Stromal cell of bone marrow (primary cell): ENCODE measurements at places on chromosomes 1 and 21.

GRCh38 chr1:60149251-60149650, 75.7 kb upstream of the C1orf87 start:
- DNase-seq: no peak

DNA sequence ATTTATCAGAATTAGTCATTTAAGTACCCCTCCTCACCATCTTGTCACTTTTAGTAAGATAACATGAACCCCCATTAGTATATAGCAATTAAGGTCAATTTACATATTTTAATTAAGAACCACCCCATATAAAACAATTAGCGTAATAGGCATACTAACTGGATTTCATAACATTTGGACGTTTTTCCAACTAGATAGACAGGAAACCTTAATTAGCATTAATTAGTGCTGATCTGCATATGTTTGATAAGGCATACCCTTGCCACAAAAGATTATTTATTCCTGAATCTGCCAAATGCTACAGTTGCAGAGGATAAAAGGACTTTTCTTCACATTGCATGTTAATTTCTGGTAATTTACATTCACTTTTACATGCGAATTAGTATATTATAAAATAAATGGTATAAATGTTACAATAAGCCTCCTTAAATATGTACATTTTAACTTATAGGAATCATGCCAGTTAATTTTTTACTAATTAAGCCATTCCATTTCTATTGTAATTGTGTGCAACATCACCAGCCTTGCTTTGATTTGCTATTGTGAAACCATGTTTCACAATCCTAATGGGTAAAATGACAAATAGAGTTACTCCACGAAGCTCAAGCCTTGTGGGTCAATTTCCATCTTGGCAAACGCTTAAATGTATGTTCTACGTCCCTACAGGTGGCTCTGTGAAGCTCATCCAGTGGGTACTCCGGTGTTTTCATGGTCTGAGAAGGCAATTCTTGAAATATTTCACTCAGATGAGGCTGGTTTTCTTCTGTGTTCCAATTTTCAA, 469.6 kb downstream of the DPYD start:
- no peak for DNase-seq

GRCh38 chr1:3740042-3740441, 12.2 kb upstream of the CCDC27 start:
- DNase-seq: no peak

GRCh38 chr1:200867018-200867811, 5.6 kb upstream of the GPR25 start:
- peak; percentile 21 for DNase-seq

DNA sequence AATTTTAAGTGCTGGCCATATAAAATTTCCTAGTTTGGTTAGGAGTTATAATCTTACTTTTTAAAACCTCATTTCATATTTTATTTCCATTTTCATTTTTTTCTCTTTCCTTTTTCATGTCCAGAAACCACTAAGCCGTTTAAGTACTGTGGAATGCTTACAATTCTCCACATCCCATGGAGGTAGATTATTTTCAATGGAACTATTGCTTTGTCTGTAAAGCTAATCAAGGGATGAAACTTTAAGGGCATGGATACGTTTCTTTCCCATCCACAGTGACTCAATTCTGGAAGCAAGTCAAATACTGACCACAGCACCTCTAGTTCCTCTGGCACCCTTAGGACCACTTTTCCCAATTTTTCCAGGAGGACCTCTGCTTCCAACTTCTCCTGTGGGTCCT, 139.1 kb upstream of the ZNHIT6 start:
- DNase-seq: no peak

DNA sequence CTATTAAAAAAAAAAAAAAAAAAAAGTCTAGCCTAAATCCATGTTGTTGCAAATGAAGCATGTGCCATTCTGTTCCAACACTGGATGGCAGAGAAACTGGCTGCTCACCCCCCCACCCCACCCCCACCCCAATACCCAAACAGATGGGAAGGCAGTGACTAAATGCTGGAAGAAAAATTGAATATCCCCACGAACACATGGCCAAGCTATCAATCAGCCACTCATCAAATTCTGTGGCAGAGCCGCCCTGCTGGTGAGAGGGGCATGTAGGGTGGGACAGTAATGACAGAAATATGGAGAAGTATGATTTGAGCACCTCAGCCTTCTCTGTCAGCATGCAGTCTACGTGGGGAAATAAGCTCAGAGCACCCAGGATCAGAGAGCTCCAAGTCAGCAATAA, 34.1 kb downstream of the OPTC start:
- no peak for DNase-seq

DNA sequence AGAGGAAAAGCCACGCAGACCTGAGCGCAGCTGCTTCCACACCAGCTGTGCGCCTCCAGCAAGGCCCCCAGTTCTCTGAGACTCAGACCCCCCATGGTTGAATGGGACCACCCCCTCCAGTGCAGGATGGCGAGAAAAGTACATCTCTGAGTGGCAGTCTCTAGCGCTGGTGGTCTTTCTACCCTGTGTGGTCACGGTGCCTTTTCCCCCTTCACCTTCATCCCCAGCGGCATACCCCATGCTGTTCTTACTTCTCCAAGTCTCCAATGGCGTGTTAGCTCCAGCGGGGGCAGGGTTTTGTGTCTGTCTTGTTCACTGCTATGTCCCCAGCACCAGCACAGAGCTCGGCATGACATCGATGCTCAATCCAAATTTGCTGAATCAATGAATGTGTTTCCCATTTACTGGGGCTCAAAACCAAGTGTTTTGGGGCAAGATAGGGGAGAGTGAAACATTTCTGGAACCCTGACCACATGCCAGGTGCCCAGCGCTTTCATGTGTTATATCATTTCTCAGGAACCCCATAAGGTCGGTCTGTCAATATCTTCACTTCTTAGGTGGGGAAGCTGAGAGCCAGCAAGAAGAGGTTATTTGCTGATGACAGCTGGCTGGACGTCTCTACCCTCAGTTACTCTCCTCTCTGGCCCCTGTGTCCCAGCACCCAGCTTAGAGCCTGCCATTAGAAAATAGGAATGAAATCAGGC, 959 bp upstream of the SDC3 start:
- no peak for DNase-seq

DNA sequence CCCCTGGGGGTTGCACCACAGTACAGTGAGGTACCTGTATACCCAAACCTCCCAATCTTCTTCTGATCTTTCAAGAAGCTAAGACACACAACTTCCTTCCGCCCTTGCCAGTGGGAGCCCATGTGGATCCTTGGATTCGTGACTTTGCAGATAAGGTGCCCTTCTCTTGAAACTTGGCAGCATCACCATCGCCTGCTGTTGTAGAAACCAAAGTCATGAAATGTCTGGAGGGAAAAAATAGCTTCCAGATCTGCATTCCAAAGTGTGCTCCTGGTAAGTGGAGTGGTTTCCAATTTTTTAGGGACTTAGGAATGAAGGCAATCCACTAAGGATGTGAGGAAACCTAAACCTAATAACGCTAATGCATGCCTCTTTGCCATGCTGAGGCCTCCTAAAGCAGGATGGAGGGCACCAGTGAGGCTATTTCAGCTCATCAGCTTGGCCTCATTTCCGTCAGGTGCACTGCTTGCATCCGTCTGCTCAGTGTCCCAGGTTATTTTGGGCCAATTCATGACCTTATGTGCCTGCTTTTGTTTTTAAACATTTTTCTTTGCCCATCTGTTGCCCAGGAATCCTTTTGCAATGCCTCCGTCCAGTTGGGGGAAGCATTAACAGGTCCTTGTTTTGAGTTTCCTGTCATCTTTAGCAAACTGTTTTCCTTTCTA, 8.2 kb upstream of the EFHD2 start:
- DNase-seq: no peak

GRCh38 chr1:216450227-216450626, 27.0 kb upstream of the USH2A start:
- no peak for DNase-seq

DNA sequence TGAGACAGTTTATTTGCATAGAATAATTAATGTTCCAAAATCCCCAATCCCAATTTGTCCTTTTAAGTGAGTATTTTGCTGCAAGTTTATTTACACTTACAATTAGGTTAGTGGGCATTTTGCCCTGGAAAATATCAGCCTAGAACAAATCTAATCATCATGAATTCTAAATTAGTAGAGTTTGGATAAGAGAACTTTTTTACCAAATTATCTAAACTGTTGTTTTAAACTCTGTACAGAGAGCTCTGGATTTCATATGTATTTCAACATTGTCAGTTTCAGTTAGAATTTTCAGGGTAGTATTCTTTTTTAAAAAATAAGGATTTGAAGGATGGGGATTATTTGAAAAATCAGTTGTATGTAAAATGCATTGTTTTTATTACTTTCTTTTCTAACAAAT, 27.8 kb upstream of the UBE2U start:
- DNase-seq: no peak

GRCh38 chr1:37560401-37561132, 3.8 kb downstream of the DNALI1 start:
- DNase-seq: no peak

- no peak for DNase-seq
These were observed 117.7 kb downstream of the CTH start for GRCh38 chr1:70528590-70529333.

- no peak for DNase-seq
These were observed 270.4 kb downstream of the KCNJ6 start for GRCh38 chr21:37645848-37646247.

- peak; percentile 28 for DNase-seq
These were observed 27.2 kb upstream of the FOXE3 start for GRCh38 chr1:47388891-47389238.

DNA sequence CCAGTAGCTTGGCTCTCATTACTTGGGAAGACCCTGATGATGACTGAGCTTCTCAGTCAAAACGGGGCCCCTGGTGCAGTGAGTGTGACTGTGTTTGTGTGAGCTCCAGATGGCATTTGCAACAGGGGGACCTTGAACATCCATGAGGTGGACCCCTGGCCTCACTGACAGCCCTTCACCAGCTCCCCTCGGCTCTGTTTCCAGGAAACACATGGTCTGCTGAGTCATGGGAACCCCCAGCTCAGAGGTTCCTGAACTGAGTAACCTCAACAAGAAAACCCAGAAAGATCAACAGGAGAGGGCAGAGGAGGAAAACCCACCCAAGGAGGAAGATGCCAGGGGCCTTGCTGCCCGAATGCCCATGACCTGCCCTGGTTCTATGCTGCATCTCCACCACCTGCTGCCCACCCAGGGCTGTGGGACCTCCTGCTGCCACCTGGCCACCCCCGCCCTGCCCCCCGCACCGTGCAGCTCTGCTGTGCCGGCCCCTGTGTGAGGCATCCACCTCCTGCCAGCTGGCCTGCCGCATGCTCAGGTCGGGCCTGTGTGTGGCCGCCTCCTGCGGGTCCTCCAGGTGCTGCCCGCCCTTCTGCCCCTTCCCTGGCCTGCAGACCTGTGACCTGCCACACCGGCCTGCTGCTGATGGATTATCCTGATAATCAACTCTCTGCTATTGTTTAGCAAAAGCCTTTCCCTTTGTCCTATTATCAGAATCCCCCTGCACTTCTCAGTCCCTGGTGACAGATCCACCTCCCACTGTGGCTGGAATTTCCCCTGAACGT, 4.2 kb upstream of the KRTAP12-1 start:
- DNase-seq: no peak

DNA sequence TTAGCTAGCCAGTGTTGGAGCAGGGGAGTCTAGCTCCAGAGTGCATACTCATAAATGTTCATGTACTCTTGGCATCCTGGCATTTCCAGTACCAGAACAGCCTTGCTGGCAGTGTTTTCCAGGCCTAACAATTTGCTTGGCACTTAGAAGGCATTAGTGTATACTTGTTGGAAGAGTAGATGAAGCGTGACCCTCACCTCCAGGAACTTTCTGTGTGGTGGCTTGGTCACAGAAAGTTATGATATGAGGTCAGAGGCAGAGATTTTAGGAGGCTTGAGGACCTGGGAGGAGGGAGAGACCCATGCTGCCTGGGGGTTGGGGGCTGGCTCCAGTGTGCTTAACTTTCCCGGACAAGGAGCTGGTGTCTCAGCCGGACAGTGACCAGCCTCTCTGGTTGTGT, 52.7 kb upstream of the GCLM start:
- no peak for DNase-seq

GRCh38 chr1:119537966-119538365, 31.0 kb downstream of the HSD3B1 start:
- DNase-seq: no peak
